ENCODE measurements at places on chromosomes 1 and 21.

- DNase-seq: peak; percentile 64
These were observed 72.9 kb downstream of the SKI start for GRCh38 chr1:2300851-2301606.

- DNase-seq: no peak
These were observed 5.6 kb downstream of the CFAP57 start for GRCh38 chr1:43177691-43178090.

- DNase-seq: no peak
These were observed 341.0 kb downstream of the SMYD3 start for GRCh38 chr1:246165826-246166709.

DNA sequence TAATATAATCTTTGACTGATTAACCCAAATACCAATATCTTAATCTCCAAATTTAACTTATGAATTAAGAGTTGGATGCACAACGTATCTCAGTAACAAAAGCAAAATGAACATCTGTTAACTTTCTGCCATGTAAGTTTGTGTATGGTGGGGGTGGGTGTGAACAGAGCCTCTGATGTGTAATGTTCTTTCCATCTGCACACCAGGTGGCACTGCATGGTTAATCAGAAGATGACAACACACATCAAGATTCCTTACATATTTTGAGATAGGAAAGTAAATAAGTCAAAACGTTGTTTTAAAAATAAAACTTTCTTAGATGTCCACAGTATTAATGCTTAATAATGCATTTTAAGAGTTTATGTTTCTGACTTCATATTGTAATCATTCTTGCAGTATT, 251.9 kb downstream of the DPYD start:
- peak; percentile 62 for DNase-seq

- DNase-seq: peak; percentile 82
These were observed 30.9 kb downstream of the CCN1 start for GRCh38 chr1:85611425-85611824.

GRCh38 chr1:233010146-233010545, 59.7 kb downstream of the NTPCR start:
- DNase-seq: peak; percentile 33

DNA sequence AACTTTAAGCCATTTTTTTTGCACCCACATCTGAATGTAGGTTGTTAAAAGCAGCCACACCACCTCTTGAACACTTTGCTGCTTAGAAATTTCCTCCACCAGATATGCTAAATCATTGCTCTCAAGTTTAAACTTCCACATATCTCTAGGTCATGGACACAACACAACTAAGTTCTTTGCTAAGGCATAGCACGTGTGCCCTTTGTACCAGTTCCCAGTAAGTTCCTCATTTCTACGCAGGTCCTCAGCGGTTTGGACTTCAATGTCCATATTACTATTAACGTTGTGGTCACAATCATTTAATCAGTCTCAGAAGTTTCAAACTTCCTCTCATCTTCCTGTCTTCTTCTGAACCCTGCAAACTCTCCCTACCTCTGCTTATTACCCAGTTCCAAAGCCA, 661.6 kb upstream of the PKN2 start:
- no peak for DNase-seq

DNA sequence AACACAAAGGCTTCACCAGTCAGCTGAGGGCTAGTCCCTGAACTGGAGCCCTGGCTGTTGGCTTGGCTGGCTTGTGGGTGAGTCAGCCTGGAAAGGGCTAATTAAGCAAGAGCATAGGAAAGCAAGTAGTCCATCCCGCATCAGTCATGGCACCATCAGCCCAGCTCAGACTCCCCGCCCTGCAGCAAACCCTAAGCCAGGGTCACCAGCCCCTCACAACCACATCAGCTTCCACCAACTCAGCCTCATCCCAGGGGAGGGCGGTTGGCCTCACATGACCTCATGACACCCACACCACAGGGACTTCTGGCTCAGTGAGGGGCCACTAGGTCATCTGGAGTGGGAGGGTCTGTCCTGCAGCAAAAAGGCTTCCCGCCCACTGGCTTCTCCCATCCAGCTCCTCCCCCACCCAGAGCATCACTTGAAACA, 7.0 kb upstream of the SPATC1L start:
- peak; percentile 84 for DNase-seq

GRCh38 chr1:106746448-106747085, 309.9 kb upstream of the PRMT6 start:
- DNase-seq: no peak

GRCh38 chr1:183553764-183554163, 36.5 kb downstream of the NCF2 start:
- no peak for DNase-seq

DNA sequence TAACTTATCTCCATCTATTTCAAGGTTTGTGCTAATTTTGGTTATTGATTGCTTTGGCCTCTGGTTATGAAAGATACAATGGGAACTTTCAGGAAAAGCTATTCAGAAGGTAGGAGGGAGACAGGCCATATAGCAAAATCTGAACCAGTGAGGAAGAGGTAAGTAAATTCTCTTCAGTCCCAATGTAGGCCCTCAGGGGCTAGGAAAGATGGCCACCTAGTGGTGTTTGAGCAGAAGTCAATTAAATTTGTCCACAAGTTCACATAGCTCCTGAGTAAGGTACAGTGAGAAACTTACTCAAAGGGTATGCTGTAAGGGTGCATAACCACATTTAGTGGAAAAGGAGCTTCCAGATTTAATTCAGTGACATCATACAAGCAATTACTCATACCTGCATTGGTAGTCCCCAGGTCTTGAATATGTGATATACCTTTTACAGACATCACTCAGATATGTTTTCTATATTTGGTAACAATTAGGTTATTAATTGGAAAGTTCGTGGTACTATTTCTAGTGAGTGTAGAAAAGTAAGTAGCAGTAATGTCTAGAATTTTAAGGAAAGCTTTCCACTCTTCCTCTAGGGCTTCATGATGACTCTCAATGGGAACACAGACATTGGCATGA, 21.4 kb upstream of the FMO1 start:
- peak; percentile 77 for DNase-seq

- no peak for DNase-seq
These were observed 23.2 kb downstream of the TRPM2 start for GRCh38 chr21:44376606-44377005.

- DNase-seq: no peak
These were observed 26.6 kb downstream of the DOP1B start for GRCh38 chr21:36183144-36183795.

- DNase-seq: peak; percentile 12
These were observed 1171.2 kb downstream of the PLA2G4A start for GRCh38 chr1:187999973-188000372.

- DNase-seq: no peak
These were observed 364.9 kb downstream of the PRDM2 start for GRCh38 chr1:14064649-14065442.

DNA sequence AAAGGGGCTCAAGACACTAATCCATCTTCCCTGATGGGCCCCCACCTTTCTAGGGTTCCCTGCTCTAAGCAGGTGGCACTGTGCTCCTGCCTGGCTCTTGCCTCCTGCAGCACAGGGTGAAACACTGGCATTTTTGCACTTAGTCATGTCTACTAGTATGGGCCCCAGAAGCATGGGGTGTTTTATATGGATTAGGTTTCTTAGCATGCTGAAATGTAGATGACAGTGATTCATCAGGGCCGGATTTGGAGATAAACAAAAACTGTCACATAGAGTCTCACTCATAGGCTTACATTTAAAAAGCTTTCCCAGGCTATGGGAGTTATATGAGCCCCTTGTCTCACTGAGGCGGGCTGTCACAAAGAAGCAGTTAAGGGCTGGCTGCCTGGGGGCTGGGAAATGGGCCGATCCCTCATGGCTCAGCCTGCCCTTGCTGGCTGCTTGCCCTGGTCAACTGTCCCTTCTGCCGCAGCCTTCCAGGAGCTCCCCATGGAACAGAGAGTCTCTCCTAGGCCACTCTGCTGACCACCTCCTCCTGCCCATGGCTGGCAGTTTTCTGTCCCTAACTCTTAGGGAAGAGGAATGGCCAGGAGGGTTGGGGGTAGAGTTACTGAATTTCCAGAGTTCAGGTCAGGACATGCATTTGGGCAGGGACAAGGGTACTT, 6.5 kb downstream of the GALNT2 start:
- peak; percentile 93 for DNase-seq

- no peak for DNase-seq
These were observed 2.8 kb downstream of the PRDX1 start for GRCh38 chr1:45518910-45519309.

GRCh38 chr1:200890818-200891773, 3.6 kb upstream of the INAVA start:
- DNase-seq: peak; percentile 63

DNA sequence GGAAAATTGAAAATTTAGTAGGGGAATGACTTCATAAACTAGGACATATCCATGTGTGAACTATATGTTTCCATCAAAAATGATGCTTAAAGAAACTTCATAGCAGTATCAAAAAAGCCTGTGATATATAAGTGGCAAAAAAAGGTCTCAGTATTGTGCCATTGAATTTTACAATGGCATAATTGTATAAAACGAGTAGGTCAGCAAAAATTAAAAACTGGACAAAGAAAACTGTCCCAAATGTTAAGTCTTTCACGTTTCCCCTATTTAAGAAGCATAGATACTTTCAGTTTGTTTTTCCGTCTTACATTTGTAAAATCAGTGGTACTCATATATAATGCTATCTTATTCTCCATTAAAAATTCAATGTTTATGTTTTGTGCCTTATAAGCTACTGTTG, 43.2 kb downstream of the LRRC8B start:
- DNase-seq: no peak

DNA sequence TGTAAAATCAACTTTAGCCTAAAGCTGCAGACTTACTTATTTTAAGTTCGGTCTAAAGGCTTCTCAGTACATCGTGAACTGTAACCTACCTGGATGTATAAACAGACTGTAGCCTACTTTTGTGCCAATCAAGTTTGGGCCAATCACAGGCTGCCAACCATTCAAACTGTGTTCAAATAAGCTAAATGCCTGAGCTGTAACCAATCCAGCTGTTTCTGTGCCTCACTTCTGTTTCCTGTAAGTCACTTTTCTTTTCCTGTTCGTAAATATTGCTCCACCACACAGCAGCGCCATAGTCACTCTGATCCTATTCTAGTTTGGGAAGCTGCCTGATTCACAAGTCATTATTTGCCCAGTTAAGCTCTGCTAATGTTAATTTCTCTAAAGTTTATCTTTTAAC, 37.5 kb upstream of the SLAMF9 start:
- DNase-seq: peak; percentile 22

DNA sequence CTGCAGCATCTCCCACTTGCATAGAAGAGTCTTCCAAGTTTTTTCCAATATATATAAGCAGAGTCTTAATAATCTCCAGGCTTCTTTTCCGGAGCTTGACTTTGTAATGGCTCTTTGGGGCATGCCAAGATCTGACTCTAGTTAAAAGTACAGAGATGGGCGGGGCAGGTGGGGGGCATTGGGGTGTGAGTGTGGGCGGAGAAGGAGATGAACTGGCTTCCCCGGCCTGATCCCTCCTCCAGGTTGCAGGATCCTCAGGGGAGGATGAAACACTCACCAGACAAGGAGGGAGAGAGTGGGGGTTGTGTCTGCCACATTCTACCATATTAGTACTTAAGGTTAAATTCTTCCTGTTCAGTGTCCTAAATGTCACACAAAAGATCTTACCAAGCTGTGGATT, 23.0 kb downstream of the S100A10 start:
- DNase-seq: no peak

DNA sequence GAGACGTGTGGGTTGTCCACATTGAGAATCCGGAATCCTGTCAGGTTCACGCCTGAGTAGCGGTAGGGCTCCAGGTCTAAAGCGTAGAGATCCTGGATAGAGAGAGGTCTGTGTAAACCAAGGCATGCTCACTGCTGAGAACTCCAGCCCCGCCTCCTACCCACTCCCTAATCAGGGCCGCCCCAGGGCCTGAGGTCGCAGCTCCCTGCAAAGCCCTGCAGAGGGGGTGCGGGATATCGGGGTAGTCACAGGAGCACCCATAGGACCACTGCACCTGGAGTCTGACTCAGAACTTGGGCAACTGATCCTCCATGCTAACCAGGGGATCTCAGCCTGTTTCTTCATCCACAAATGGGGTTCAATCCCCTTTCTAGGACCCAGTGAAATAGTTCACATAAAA, 174.4 kb downstream of the GRIK3 start:
- no peak for DNase-seq

GRCh38 chr1:154629061-154629674, 21.2 kb upstream of the ADAR start:
- DNase-seq: no peak

GRCh38 chr1:37323486-37324377, 150.6 kb upstream of the ZC3H12A start:
- DNase-seq: peak; percentile 30

DNA sequence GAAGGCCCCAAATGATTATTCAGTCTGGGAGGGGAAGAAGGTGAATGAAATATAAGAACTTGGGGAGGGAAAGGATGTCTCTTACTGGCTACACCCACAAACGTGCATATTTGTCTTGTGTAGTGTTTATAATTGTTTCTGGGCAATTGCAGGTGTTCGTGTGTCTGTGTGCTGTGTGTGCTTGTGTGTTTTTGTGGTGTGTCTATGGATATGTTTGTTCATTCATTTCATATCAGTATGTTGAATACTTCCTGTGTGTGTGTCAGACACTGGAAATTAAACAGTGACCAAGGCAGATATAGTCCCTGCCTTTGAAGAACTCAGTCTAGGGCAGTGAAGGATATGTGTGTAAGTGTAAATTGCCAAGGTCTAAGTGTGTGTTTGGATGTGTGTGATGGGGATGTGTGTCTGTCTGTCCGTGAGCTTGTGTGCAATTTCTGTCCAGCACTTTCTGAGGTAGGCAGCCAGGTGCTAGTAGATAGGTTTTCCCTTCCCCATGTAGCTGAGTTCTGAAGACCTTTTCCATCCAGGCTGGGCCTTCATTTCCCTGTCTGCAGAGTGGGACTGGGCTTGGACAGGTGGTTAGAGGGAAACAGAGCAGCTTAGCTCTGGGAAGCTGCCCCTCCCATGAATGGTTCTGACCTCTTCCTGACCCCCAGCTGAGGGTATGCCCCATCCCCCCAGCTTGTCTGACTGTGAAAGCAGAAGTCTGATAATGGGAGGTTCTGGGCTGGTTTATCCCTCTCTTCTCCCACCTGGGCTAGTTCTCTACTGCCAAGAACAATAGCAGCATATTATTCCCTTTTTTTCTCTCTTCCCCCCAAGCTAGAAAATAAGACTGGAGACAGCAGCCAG, 3.8 kb downstream of the AGO1 start:
- DNase-seq: no peak

- DNase-seq: peak; percentile 8
These were observed 365.5 kb upstream of the ESRRG start for GRCh38 chr1:217088521-217089284.

- no peak for DNase-seq
These were observed 50.8 kb downstream of the ALPL start for GRCh38 chr1:21559788-21560567.

DNA sequence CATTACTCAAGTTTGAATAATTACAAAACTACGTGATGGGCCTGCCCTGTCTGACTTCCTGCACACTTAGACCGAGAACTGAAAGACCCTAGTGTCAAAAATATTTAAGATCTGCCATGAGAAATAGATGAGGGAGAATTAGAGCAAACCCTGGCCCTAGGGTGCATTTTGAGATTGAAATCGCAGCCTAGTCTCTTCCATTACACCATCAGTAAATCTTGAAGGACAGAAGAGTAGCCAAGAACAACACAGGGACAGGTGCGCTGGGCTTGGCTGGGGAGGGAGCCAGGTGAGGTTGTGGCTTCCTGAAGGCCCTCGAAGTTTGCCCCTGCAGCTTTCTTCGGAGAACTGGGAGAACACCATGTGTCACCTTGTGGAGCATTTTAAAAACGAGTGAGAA, 36.7 kb upstream of the KIF26B start:
- DNase-seq: no peak
